ENCODE measurements at places on chromosomes 2 and 18. TPM values are rescaled to one million over a fixed set of nuclear protein-coding genes. Genes with fewer than 3 reads are reported as not detected.

- no peak for DNase-seq
Observed at GRCh38 chr2:153403940-153404339, 74.6 kb downstream of the RPRM start.

DNA sequence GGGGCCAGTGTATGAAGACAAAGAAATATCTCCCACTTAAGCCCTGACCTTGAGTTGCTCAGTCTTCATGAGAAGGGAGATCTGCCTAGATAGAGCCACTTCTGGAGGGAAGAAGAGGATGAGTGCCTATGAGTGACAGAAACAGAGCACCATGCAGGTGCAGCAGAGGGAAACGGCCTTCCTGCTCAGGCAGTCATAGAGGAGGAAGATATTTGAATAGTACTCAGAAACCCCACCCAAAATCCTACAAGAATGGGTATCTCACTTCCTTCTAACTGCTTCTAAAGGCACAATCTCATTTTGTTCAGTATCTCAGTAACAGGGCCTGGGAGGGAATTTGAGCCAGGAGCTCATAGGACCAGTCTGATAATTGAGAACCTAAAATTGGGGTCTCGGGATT, 339.3 kb downstream of the ALK start:
- DNase-seq, result no peak

- no peak for DNase-seq
Observed at GRCh38 chr18:3075491-3075890, 62.5 kb upstream of the LPIN2 start.

DNA sequence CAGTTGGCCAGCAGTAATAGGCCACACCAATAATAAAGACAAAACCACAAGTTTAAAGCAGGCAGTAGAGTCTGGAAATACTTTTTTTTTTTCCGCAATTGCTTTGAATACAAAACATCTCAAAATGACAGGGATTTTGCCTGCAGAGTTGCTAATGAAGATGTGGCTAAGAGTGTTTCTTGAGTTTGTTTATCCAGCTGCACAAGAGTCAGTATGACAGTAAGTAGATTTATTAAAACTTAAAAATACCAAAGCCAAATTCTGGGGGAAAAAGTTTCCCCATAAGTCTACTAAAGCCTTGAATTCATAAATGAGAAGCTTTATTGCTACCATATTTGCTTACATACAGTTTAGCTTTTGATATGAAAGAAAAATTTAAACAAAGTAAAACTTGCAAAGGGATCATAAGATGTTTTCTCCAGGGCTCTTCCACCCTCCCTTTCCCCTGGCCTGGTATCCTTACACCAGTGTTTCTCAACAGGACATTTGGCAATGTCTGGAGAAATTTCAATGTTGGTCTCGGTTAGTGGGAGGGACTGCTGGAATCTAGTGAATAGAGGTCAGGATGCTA, 3.9 kb upstream of the DSEL start:
- no peak for DNase-seq

- no peak for DNase-seq
Observed at GRCh38 chr2:202306034-202306433, 40.5 kb downstream of the NOP58 start.

- no peak for DNase-seq
Observed at GRCh38 chr2:149613704-149614103, 26.1 kb upstream of the MMADHC start.

GRCh38 chr2:180570864-180571263, 409.5 kb upstream of the UBE2E3 start:
- no peak for DNase-seq

DNA sequence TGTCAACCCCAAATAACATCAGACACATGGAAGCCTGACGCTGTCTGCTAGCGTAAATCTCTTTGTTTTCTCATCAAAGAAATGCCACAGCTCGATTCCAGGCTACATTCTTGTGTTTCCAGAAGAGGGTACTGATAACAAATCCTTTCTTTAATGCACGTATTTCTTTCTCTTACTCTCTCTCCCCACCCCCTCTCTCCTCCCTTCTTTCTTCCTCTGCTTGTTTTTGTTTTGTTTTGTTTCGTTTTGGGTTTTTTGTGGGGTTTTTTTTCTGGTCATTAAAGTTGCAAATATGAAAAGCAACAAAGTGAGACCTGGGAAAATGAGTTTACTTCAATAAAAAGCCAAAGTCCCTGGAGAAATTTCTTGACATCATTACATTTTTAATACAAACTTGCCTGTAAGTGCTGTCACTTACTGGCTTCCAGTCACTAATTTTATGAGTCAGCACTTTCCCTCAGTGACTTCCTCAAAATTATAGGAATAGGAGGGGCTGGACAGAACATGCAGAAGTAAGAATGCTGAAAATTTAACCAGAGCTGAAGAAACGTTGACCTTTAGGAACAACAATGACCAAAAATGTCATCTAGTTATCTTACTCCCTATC, 106.7 kb upstream of the NABP1 start:
- DNase-seq, result no peak

DNA sequence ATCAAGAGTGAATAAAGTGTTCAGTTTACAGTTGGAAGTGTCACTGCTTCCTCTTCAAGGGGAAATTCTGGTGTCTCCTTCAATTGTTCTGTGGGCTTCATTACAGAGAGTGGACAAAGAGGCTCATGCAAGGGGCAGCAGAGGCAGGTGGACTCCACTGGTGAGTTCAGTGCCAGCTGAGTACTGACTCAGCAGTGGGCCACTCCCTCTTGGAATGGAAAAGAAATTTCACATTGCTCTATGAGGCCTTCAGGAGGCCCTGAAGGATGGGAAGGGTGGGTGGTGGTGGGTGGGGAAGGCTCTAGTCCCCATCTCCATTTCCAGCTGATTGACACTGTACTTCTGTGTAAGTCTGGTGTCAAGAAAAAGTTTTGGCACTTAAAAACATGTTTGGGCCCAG, 66.4 kb downstream of the PRELID3A start:
- DNase-seq, result no peak

Gene IL36G
- not detected for total RNA-seq

Gene CHRNA1
- total RNA-seq, result not detected

Data from cerebellum (tissue), 4 donors.